Activated T-helper 9 cell treated with anti-CD3 and anti-CD28 coated beads, Interleukin-2, amount 50 U/mL, for 16 hours (primary cell): ENCODE measurements at places on chromosomes 4 and X.

GRCh38 chr4:7139167-7139982 is 53.0 kb upstream of the SORCS2 start:
- DNase-seq = no peak

DNA sequence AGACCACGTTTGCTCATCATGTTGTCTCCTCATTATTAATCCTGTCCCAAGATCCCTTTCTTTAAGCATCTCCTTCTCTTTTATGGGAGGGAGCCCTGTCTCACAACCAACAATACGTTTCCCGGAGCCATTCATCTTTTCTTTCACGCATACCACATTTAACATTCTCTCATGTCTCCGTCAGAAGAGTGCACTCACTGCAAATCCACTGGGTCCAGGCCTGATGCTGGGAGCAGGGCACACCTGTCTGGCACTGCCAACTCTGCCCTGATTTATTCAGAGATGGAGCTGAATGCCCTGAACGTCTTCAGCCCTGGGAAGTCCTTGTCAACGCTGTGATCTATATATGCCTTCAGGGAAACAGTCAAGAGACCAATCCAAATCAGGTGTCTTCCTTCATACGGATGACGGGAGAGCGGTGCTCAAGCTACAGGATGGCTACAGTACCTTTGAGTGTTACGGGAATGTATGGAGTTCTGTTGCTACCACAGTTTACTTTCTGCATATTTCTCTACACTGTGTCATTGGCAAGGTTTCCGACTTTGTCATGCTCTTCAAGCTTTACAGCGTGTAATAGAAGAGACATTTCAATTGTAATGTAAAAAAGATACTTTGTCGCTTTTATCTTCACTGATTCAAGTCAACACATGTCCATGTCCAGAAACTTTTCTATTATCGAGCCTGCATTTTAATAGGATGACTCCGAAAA is 140.4 kb upstream of the SLITRK2 start:
- no peak for DNase-seq

GRCh38 chr4:74716436-74716765 is 77.9 kb downstream of the BTC start:
- no peak for DNase-seq

DNA sequence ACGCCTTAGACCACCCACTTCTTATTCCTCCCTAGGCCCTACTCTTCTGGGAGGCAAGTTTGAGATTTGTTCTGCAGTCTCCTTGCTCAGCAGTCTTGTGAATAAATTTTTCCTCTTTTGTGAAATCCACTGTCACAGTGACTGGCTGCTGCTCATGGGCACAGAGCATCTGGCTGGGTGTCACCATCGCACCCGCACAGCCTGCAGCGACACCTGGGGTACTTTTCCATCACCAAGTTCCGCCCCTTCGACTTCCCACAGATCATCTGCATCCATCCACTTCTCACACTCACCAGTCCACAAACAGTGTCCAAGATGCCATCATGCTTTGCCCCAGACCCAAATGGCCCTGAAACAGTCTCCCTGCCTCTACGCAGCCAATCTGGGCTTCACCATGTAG is 36.4 kb upstream of the AFAP1 start:
- no peak for DNase-seq

- no peak for DNase-seq
These were observed 13.0 kb upstream of the NDUFC1 start for GRCh38 chr4:139315221-139315675.

- no peak for DNase-seq
These were observed 29.3 kb upstream of the HGFAC start for GRCh38 chr4:3412257-3413020.
